Immature natural killer cell (primary cell): ENCODE measurements at places on chromosomes 7 and 10.

DNA sequence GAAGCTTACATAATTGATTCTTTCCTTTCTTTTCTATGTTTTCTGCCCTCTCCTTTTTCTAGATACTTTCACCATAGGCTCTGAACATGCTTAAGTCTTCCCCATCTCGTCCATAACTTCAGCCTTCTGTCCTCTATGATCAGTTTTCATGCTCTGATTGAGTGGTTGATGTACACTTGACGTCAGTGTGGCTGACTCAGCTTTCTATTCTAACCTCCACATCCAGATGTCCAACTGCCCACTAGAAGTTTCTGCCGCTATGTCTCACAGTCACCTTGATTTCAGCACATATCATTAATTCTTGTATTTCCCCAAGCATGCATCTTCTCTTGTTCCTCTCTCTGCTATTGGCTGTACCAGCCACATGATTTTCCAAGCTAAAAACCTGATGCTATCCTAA, 15.0 kb downstream of the CDK14 start:
- no peak for DNase-seq

DNA sequence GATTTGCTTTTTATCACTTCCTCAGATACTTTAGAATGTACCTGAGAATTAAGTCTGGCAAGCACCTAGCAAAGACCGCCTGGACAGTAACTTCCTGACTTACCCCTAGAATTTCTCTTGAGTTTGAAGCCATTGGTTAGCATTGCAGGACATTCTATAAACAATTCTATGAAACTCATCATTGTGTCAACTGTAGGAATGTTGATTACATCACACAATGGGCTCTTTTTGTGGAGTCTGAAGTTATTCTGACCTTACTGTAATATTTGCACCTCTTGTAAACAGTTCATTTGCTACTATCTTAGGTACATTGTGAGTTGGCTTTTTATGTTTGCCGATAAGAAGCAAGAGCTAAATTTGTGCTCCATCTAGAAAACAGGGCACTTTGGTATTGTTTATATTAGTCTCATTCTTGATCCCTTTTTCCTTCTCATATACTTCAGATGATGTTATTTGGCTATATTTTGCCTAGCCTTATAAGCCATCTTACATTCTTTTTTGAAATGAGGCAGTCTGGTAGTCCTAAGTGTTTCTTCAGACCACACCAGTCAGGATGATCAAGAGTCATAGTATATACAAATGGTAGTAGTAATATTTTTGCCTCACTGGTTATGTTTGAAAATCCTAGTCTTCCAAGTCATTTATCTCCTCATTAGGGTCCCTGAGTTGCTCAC, 52.4 kb downstream of the CASD1 start:
- no peak for DNase-seq

- DNase-seq, result no peak
Observed at GRCh38 chr10:70096705-70097420, 35.8 kb downstream of the AIFM2 start.

- no peak for DNase-seq
Observed at GRCh38 chr10:80588546-80588945, 50.8 kb downstream of the SH2D4B start.
